ENCODE measurements at places on chromosomes 6 and 20.

GRCh38 chr6:240151-240550 lies 52.1 kb upstream of the DUSP22 start:
- DNase-seq, result no peak

- DNase-seq, result no peak
These were observed 2.8 kb downstream of the PREX1 start for GRCh38 chr20:48824830-48825565.

DNA sequence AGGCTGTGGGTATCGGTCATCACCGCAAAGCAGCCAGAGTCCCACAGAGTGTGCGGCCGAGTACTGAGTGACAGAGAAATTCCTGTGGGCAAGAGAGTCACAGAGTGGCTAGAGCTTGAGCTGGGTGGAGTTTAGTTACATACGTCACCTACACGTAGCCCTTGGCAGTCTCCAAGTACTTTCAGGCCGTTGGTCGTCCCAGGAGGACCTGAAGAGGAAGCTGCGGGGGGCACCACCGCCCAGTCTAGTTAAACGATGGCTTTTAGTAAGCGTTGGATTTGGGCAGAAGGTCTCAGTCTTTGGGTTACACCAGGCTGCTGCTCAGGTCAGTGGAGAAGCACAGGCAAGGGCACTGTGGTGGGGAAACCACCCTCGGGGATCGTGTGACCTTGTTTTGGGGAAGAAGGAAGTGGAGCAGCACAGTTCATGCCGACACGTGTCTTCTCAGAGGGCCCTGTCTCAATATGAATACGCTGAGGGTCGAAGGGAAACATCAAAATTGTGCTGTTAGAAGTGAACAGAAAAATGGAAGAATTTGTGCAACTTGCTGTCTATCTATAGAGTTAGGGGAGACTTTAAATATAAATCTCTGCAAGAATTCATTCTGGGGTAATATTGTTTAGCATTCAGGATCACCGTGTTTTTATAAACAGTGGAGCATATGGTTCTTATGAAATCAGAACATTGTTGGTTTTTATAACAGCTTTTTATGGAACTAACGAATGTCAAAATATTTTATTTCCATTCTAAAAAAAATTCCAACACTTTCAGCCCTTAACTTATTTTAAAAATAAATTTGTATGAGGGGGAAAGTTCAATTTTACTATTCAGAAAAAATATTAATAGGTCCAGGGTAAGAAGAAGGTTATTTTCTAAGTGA lies 28.6 kb downstream of the KIF25 start:
- no peak for DNase-seq

GRCh38 chr6:148274809-148275208 lies 67.8 kb upstream of the SASH1 start:
- DNase-seq, result peak; percentile 26

- no peak for DNase-seq
These were observed 10.2 kb downstream of the FOXC1 start for GRCh38 chr6:1619673-1620503.

All from fibroblast of skin of scalp (primary cell).